ENCODE measurements at places on chromosomes 13 and 19.

DNA sequence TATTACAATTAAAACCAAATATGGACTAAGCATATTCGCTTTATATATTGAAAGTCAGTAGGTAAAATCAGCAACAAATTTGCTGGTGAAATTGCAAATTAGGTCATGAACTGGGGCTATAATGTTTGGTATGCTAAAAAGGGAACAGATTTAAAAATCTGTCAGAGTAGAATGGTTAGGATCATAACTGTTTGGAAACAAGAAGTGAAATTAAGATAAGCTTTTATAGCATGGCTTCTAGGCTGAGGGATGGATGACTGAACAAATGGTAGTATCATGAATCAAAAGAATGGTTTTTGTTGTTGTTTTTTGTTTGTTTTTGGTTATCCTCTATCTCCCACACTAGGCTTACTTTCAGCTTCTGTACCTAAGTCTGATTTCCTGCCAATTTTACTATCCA lies 1090.4 kb downstream of the PCDH9 start:
- no peak for DNase-seq

DNA sequence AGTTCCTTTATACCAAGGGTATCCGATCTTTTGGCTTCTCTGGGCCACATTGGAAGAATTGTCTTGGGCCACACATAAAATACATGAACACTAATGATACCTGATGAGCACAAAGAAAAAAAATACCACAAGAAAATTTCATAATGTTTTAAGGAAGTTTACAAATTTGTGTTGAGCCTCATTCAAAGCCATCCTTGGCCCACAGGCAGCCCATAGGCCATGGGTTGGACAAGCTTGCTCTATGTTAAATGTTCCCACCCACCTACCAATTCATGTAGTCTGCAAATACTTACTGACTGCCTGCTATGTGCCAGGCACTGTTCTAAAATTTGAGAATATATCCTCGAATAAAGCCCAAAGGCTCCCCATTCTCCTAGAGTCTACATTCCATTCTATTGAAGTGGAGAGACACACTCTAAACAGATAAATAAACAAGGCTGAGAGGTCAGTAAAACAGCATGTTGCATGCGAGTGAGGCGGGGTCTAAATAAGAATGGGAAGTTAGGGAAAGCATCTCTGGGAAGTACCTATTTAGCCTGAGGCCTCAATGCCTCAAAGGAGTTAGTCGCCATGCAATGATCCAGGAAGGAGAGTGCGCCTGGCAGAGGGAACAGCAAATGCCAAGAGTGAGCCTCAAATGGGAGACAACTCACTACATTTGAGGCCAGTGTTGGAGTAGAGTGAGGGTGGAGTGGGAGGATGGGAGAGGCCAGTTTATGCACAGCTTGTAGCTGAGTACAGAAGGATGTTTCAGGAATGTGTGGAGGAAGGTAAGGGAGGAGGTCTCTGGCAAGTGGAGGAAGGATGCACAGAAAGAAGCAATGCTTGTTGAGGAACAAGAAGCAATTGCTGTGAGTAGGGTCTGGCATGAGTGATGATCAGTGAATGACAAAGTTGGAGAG lies 52.5 kb upstream of the CLDN10 start:
- DNase-seq = peak; percentile 65

DNA sequence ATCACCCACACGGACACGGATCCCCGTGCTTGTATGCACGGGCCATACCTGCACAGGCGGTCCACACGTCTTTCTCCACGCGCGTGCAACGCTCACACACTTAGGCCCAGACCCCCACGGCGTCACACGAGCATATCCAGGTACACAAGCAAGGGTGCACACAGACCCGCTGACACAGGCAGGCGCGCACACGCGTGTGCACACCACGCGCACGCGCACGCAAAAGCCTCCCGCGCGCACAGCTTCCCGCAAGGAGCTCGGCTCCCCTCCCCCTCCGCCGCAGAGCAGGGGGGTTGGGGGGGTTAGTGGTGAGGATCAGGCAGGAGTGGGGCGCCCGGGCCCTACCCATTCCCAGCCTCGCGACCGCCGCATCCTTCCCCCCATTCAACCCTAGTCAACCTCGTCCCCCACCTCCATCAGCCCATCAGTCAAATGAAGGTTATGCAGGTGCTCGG lies 407 bp downstream of the RAB3A start:
- peak; percentile 49 for DNase-seq

DNA sequence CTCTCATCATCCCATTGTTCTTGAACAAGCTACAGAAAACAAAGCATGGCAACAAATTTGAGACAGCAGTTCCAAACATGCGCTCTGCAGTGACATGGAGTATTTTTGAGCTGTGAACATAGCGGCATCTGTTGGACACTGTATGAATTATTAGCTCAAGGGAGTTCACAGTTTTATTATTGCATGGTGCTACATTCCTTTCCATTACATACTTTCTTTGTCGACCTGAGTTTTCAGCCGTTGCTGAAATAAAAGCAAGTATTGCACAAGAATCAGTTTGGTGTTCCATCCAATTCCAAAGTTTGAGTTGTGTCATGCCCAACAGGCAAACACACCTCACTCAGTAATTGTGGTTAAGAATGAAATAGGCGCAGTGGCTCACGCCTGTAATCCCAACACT lies 30.1 kb upstream of the METTL21C start:
- DNase-seq = peak; percentile 64

DNA sequence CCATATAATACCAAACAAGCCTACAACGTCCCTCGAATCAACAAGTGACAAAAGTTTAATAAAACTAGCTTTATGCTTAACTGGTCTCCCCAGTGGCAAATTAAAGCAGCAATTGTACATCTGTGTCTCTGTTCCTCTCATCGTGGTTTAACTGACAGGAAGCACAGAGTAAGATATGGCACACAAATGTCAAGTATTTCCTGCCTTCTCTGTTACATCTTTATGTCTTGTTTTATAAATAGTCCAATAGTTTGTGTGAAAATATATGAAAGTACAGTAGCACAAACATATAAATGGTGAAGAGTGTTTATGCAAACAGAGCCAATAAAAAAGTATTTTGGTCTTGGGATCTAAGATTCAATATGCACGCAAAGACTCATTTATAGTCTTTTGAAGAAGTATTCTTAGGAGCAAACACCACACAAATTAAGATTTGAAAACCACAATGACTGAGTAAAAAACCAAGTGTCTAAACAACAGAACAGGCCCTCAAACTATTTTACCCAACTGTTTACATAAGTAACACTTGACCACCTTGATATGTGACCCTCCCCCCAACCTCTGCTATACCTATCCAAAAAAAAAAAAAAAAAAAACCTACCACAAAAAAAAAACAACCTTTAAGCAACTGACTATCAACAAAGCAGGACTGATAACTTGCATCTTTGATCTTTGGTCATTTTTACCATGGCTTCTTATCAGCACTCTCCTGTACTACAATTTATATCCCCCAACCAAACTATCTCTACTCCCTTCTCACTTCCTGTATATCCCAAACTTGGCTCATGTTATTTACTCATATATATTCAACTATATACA lies 14.0 kb downstream of the ELF1 start:
- DNase-seq = peak; percentile 94

- DNase-seq = peak; percentile 99
Observed at GRCh38 chr19:4909897-4910593, 744 bp downstream of the UHRF1 start.

- DNase-seq = no peak
Observed at GRCh38 chr13:97715763-97716162, 237.7 kb upstream of the IPO5 start.

DNA sequence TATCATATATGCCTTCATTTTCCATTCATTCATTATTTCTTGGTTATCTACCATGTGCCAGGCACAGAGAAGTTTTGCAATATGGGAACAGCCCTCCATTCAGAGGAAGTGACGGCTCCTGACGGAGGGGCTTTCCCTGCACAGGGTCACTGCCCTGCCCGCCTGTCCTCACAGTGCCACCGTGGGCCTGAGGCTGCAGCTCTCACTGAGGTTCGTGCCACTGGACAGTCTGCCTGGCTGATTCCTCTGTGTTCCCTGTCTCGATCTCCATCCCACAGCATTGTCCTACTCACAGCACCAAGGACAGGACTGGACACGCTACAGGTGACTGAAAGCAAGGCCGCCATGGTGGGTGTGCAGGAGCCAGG lies 92.7 kb downstream of the TSHZ3 start:
- DNase-seq = no peak

- peak; percentile 79 for DNase-seq
Observed at GRCh38 chr13:31807090-31807541, 67.8 kb downstream of the RXFP2 start.

DNA sequence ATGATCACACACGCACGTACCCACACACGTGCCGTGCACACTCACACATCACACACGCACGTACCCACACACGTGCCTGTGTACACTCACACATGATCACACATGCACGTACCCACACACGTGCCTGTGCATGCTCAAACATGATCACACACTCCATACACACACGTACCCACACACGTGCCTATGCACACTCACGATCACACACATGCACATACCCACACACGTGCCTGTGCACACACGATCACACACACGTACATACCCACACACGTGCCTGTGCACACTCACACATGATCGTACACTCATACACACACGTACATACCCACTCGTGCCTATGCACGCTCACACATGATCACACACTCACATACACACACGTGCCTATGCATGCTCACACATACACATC lies 86.8 kb downstream of the RAB20 start:
- no peak for DNase-seq

Measured in hematopoietic multipotent progenitor cell treated with erythropoietin and hydrocortisone succinate and interleukin-3 and kit ligand, for 4 days (in vitro differentiated cells).